ENCODE measurements at places on chromosomes 11 and 22. TPM values are rescaled to one million over a fixed set of nuclear protein-coding genes. Genes with fewer than 3 reads are reported as not detected.

GRCh38 chr11:78351979-78352841, 65.4 kb downstream of the GAB2 start:
- no peaks in the 10 kb centered on the region for H3K36me3 ChIP-seq
- no peak overlapping the region for H3K4me3 ChIP-seq
- H3K4me1 ChIP-seq: peaks cover 55% of the 10 kb centered on the region
- H3K27ac ChIP-seq: peak overlapping the region; percentile 17

- peak; percentile 36 for DNase-seq
- no peaks in the 10 kb centered on the region for H3K36me3 ChIP-seq
- peaks cover 22% of the 10 kb centered on the region for H3K4me1 ChIP-seq
- no peaks in the 10 kb centered on the region for H3K27me3 ChIP-seq
Measured at GRCh38 chr11:61375761-61376108, 13.6 kb downstream of the TMEM138 start.

DNA sequence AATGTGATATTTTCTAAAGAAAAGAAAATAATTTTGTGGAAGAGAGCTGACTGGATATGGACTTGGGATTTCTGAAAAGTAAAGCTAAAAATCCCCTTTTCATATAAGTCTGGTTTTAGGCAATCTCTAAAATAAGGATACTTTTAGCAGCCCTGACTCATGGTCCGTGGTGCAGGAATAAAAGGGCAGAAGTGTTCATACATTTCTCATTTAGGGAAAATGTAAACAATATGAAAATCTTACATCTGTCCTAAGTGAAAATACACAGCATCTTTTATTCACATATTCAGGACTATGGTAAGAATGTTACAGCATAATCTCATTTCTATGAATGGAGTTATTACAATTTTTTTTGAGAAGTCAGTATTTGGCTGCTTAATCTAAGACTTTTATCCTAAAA, 735 bp upstream of the ETS1 start:
- H3K36me3 ChIP-seq: no peaks in the 10 kb centered on the region
- no peak overlapping the region for H3K4me3 ChIP-seq
- no peak overlapping the region for H3K27ac ChIP-seq
- no peaks in the 10 kb centered on the region for H3K27me3 ChIP-seq
- no peak for DNase-seq
- peaks cover under 1% of the 10 kb centered on the region for H3K4me1 ChIP-seq

DNA sequence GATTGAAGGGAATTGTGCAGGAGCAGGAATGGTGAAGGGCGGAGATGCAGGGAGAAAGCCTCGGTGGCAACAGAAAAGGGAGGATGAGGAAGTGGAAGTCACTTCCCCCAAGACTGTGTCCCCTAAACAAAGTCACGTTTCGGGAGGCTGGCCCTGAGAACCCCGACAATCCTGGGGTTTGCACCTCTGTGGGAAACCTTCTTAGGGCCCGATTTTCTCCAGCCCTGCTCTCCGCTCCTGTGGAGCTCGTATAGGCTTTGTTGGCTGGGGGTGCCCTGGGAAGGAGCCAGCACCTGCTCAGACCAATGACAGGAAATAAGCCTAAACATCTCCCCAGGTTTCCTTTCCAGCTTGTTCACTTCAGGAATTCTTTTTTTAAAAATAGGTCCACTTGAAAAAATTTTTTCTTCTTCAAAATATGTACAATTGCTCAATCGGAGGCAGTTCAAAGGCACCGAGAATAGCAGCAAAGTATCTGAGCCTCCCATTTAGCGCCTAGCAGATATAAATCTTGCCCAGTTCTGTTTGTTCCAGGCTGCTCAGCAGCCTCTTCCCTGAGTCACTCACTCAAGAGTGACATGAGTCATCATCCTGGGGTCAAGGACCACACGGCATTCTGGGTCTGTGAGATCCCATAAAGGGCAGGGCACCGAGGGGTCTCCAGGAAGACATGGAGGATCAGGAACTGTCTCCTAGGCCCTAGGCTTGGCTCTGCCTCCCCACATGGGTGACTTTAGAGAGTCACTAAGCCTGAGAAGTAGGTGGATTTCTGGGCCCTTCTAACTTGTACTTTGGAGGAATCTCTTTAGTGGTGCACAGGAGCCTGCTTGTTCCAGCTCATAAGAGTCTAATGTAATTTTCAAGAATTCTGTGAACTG, 34.0 kb downstream of the IRAG1 start:
- H3K4me3 ChIP-seq: no peak overlapping the region
- H3K27me3 ChIP-seq: no peaks in the 10 kb centered on the region
- DNase-seq: no peak

- no peak overlapping the region for H3K4me3 ChIP-seq
- no peaks in the 10 kb centered on the region for H3K4me1 ChIP-seq
- no peak overlapping the region for H3K27ac ChIP-seq
- H3K27me3 ChIP-seq: no peaks in the 10 kb centered on the region
Measured at GRCh38 chr11:6703247-6704063, 20.3 kb upstream of the MRPL17 start.

- no peak overlapping the region for H3K4me3 ChIP-seq
- H3K36me3 ChIP-seq: no peaks in the 10 kb centered on the region
- DNase-seq: no peak
- H3K4me1 ChIP-seq: peaks cover 9% of the 10 kb centered on the region
- H3K27me3 ChIP-seq: no peaks in the 10 kb centered on the region
Measured at GRCh38 chr11:12785901-12786300, 111.7 kb downstream of the TEAD1 start.

GRCh38 chr22:41198027-41198580, 7.0 kb upstream of the L3MBTL2 start:
- H3K27me3 ChIP-seq: no peaks in the 10 kb centered on the region
- H3K27ac ChIP-seq: no peak overlapping the region
- H3K36me3 ChIP-seq: no peaks in the 10 kb centered on the region
- H3K4me3 ChIP-seq: peak overlapping the region; percentile 77
- DNase-seq: no peak

The CLMP gene
- 98.6 TPM for total RNA-seq

The PKP3 gene
- 16.2 TPM for total RNA-seq

The TRPM5 gene
- not detected for total RNA-seq

The CNIH2 gene
- not detected for total RNA-seq

The TRIM49 gene
- total RNA-seq: not detected

The OR8B8 gene
- not detected for total RNA-seq

All from tibial nerve (tissue), 4 donors.